ENCODE measurements at places on chromosomes 5 and 9.

- DNase-seq = no peak
These were observed 435.4 kb downstream of the ZSWIM6 start for GRCh38 chr5:61767231-61768080.

GRCh38 chr5:21219966-21220365 lies 1232.0 kb upstream of the CDH18 start:
- DNase-seq = no peak

DNA sequence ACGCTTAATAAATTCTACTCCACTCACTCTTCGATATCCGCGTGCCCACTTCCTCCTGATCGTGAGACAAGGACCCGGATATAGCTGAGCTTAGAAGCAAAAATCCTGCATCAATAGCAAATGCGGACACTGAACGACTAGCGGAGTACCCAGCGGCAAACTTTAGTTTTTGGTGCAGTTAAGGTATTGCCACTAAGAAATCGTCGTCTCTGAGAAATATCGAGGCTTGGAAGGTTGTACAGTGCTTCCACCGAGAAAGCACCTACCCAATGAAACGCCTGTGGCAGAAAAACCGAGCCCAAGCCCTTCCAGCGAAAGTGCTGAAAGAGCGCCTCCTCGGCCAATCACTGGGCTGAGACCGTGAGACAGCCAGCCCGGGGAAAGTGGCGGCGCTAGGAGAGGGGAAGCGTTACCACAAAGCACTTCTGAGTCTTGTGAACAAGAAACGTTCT lies 32.2 kb downstream of the ANXA2R start:
- no peak for DNase-seq

DNA sequence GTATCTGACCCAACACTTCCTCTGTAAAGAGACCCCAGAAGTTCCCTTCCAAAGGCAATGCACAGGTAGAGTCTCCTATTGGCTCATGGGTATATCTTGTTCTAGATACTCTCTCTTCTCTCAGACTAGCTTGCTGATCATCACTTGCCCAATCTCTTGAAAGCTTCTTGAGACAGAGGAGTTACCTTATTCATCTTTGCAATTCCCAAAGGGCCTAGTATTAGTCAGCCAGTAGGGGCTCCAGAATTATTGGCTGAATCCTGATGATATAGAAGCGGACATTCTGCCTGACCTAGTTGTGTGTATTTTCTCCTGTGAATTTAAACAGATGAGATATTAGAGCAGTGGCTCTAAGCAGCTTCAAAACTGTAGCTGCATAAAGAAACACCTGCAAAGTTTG lies 304.0 kb upstream of the KLF4 start:
- no peak for DNase-seq

GRCh38 chr5:102986074-102986473 lies 133.9 kb downstream of the GIN1 start:
- no peak for DNase-seq

DNA sequence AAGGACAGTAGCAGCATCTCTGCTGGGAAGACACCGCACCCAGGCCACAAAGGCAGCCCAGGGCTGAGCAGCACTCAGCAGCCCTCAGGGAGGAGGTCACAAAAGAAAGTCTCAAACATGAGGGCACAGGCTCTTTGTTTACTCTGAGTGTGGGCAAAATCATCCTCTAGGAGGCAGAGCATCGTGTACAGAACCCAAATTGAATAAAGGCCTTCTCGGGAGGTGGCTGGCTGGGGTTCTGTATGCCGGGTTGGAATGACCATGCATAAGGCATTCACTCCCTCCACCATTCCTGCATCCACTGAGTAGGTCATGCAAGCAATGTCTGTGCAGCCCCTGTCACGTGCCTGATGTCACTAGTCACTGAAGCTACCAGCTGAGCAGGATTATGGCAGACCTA lies 412.8 kb downstream of the SPOCK1 start:
- no peak for DNase-seq

DNA sequence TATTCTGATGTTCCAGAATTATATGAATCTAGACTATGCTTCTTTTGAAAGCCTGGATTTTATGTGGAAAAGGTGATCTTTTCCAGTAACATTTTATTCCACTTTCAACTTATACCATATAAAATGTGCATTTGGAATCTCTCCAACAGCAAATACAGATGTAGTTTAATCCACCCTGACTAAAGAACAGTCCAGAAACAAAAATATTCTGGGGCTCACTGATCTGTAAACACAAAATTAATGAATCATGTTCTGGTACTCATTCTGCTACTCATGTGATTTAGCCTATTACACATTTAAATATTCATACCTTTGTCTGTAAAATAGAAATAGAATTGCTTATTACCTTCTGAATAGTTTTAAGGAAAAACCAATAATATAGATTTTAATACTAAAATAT lies 125.8 kb downstream of the ARRDC3 start:
- DNase-seq = no peak

DNA sequence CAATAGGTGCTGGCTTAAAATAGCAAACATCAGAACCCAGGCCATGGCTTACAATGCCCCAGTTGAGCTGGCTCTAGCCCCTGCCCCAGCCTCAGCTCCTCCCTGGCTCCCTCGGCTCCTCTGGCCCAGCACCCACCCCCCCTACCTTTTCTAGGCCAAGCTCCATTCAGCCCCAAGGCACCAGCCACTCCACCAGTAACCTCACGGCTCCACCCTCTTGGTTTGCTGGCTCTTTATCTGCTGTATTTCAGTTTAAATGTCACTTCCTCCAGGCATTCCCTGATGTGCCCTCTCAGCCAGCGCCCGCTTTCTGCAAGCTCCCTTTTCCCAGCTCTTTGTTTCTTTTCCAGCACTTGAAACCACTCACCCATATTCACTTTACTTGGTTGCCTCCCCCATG lies 10.6 kb downstream of the C1QTNF2 start:
- no peak for DNase-seq

GRCh38 chr9:14107977-14108376 lies 206.0 kb downstream of the NFIB start:
- no peak for DNase-seq

DNA sequence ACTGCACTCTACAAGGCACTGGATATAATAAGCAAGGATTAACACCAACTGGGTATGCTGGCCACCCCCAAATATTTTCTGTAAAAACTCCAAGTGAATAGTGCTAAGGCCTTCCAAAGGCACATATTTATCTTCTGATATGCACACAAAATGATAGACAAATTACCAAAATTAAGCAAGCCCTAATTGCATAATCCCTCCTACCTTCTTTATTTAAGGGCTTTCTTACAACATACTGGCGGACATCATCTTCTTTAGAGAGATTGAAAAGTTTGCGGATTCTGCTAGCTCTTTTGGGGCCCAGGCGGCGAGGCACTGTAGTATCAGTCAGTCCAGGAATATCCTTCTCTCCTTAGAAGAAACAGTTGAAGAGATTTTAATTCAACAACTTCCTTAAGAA lies 1.9 kb downstream of the RPS6 start:
- DNase-seq = no peak

- DNase-seq = no peak
These were observed 28.8 kb downstream of the SPOCK1 start for GRCh38 chr5:137470111-137470920.

GRCh38 chr5:14587150-14587549 lies 5.6 kb downstream of the OTULINL start:
- no peak for DNase-seq

DNA sequence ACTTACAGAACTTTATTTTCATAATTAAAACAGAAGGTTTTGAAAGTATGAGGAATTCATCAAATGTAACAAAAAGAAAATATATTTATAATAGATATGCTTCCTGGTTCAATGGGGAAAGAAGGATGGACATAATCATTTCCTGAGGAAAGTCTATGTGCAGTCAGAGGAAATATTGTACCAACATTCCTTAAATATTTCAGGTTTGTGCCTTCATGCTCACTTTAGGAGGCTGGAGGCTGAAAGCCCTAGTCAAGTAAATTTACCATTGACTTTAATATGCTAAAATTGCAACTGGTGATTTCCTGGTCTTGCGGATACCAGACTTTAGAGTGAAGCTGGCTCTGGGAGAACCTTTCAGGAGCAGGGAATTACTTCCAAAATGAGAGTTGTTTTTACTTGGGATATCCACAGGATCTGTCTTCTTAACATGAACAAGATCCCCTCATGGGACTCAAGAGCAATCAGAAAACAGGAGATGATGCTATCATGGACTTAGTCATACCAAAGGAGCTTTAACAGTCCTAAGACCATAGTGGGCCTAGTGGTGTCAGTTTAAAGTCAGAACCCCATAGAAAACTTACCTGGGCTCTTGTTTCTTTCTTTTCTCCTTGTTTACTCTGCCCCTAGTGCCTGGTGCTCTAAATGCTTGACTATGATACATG lies 762.8 kb upstream of the GRAMD2B start:
- DNase-seq = no peak

- DNase-seq = no peak
These were observed 67.7 kb downstream of the MEGF10 start for GRCh38 chr5:127358284-127358683.

- DNase-seq = no peak
These were observed 847.9 kb downstream of the EFNA5 start for GRCh38 chr5:106822851-106823250.

DNA sequence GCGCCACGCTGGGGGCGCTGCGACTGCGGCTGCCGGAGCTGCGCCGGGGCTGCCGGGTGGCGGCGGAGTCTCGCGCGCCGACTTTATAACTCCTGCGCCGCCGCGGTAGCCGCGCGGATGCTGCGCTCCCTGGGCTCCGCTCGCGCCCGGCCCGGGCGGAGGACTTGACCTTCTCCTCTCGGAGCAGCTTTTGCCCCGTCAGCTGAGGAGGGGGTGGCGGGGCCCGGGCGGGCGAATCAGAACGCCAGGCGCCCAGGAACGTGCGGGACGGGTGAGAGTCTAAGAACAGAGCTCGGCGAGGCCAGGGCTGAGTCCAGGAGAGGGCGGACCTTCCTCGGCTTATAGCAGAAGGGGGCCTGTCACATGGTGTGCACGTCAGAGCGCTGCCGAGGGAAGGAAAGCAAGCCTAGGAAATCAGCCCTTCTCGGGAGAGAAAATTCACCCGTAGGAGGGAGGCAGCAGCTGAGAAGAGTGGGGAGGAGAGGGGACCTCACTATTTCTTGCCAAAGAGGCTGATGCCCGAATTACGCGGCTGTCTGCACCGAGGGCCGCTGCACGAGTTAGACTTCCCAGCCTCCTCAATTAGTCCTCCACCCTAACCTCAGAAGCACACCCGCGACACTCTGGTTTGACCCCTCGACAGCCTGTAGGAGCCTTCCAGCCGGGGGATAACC lies at the start of gene FOXD1:
Gene FOXD1, minus strand, starts transcription at position 315 of the 674 bp plus-strand sequence. CDS start 415 bp downstream, outside the sequence.
- DNase-seq = no peak

- DNase-seq = no peak
These were observed 333.6 kb downstream of the PIK3R1 start for GRCh38 chr5:68548959-68549676.

DNA sequence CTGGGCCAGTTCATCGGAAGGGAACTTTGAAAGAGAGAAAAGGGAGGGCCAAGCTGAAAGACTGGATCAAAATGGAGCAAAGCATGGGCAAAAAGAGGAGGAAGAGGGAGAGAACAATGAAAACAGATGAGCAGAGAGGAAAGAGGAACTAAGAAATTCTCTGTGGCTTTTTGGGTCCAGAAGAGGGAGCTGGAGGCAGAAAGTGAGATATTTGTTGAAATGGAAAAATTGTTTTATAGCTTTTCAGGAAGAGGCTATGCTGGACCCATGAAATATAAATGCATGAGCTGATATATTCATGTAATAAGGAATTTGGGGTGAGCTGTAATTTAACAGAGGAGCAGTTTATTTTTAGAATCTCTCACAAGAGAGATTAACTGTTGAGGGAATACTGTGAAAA lies 457.3 kb downstream of the DMAC1 start:
- no peak for DNase-seq

GRCh38 chr5:143682246-143682905 lies 129.6 kb upstream of the HMHB1 start:
- no peak for DNase-seq

DNA sequence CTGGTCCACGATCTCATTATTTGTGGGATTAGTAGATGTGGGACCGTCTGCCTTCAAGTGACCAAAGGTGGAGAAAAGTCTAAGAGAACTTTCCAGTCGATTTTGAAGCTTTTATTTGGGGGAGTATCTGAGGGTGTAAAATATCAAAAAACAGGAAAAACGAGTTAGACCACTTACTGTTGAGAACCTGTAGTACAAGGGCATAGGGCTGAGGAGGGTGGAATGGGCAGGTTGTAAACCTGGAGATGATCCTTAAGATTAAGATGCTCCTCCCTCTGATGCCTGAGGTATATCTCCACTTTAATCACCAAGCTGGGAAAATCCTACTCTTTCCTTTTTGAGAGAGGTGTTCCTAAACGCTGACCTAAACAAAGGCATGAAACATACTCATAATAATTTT lies 32.0 kb upstream of the GTF2H2C start:
- DNase-seq = no peak

DNA sequence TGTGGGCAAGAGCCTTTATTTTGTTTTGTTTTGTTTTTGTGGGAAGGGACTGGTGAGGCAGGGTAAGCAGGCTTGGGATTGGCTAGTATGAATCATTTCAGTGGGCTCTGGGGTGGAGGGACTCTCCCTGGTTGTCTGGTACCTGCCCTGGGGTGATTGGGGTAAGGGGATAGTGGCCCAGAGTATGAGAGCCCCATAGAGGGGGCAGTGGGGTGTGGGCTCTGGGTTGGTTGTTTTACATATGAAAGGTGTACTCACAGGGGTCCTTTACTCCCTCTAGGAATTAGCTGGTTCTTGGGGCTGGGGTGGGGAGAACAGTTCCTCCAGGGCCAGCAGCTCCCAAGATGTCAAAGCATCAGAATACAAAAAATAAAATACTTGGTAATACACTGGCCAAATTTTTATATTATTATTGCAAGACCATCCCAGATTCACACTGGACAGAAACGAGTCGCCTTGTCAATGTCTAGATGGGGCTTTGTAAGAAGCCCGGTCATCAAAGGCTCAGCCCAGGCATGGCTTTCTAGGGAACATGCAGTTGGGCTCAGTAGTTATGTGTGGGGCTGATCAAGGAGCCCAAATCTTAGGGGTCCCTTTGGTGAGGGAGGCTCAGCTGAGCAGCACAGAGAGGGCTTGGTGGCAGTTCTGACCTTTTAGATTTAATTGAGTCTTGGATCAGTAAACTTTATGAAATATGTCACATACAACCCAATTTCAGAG lies 190.5 kb downstream of the NXNL2 start:
- DNase-seq = no peak

DNA sequence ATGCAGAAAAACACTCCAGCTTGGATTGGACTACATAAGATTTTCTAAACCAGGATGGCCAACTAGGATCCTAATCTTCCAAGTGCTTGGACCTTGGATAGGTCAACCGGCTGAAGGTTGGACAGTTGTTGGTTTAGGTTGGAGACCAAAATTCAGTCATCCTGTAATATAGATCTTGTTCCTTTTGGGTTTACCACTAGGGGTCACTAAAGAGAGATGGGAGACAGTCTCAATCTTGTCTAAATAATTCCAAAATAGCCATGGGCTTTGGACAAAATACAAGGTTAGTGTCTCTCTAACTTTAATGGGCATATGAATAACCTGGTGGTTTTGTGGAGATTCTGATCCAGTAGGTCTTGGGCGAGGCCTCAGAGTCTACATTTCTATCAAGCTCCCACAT lies 148.7 kb upstream of the ERCC6L2 start:
- DNase-seq = no peak

DNA sequence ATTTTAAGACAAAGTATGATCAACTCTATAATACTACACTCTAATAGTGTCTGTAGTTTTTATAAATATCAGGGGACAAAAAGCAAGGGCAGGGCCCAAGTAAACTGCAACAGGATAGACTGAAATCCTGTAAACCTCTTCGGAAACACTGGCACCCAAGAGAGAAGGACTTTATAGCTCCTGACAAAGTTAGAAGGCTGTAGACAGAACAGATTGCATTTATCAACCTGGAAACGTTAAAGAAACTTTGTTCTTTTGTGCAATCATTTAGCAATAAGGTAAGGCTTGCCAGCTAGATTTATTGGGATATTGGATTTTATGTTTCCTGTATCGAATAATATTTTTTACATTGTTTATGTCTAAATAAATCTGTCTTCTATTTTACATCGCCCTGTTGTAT lies 91.8 kb upstream of the MAN2A1 start:
- DNase-seq = no peak
